Psoas muscle (tissue), 8 donors: ENCODE measurements at places on chromosomes 16 and 17.

- no peak for DNase-seq
Measured at GRCh38 chr16:68492543-68493411, 44.5 kb upstream of the SMPD3 start.

GRCh38 chr17:48484256-48484655 lies 46.6 kb downstream of the HOXB1 start:
- DNase-seq = no peak

DNA sequence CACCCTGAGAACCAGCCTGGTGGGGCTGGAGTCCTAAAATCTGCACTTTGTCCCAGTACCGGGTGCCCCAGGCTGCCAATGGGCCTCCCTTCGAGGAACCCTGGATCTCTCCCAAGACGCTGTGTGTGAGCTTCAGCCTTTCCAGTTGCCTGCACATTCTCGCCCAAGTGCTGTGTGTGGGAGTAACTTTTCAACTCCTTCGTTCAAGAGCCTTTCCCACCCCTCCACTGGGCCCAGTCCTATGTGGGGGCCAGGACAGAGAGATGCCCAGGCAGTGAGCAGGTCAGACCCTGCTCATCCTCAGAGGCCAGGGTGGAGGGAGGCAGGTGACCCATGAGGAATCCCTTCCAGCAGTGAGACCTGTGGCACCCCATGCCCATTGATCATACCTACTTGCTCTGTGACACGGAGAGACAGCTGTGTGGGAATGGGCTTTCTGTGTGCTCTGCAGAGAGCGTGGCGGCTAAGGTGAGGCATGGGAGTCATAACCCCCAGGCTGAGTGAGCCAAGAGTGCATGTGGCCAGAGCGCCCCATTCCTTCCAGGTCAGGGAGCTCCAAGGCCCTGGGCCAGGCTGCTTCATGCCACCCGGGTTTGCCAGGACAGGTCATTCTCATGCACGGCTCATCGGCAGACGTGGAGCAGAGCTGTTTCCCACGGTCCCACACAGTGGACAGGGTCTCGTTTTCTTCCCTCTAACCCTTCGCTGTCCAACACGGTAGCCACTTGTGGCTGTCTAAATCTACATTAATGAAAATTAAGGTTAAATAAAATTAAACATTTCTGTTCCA lies 154.4 kb downstream of the CLEC16A start:
- DNase-seq = no peak

DNA sequence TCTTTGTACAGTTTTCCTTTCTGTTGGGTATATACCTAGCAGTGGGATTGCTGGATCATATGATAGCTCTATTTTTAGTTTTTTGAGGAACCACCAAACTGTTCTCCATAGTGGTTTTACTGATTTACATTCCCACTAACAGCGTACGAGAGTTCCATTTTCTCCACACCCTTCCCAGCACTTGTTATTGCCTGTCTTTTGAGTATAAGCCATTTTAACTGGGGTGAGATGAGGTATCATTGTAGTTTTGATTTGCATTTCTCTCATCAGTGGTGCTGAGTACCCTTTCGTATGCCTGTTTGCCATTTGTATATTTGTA lies 887 bp upstream of the EVI2B start:
- DNase-seq = no peak

GRCh38 chr16:316741-317464 lies 33.9 kb downstream of the PDIA2 start:
- DNase-seq = no peak

- no peak for DNase-seq
Measured at GRCh38 chr16:27636453-27637240, 86.7 kb downstream of the KATNIP start.

- no peak for DNase-seq
Measured at GRCh38 chr16:22764662-22765327, 49.2 kb upstream of the HS3ST2 start.

DNA sequence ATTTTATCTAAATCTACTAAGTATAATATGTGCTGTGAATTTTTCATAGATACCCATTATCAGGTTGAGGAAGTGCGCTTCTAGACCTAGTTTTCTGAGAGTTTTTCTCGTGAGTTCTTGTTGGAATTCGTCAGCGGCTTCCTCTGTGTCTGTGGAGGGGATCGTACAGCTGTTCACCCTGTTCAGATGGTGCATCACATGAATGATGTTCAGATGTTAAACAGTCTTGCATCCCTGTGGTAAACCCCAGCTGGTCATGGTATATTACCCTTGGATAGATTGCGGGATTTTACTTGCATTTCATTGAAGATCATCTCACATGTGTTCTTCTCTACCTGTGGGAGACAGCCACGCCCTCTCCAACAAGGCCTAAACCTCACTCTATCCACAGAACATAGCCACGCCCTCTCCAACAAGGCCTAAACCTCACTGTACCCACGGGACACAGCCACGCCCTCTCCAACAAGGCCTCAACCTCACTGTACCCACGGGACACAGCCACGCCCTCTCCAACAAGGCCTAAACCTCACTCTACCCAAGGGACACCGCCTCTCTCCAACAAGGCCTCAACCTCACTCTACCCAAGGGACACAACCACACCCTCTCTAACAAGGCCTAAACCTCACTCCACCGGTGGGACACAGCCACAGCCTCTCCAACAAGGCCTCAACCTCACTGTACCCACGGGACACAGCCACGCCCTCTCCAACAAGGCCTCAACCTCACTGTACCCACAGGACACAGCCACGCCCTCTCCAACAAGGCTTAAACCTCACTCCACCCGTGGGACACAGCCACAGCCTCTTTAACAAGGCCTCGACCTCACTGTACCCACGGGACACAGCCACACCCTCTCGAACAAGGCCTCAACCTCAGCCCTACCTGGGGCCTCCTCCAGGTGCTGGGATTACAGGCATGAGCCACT lies 180.2 kb upstream of the CHMP6 start:
- peak; percentile 33 for DNase-seq

DNA sequence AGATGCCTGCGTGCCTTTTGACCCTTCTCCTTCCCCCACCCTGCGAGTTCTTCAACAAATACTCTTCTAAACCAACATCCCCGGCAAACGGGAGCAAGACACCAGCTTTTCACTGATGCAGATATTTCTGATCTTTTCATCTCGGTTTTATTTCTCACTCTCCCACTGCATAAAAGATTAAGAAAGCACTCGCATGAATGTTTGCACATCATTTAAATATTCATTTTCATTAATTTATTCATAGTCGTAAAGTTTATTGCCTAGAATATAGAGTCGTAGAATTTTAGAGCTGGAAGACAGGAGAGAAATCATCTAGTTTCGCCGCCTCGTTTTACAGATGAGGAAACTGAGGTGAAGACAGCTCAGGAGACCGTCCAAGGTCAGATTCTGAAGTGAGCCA lies 488.1 kb downstream of the MAF start:
- DNase-seq = no peak

DNA sequence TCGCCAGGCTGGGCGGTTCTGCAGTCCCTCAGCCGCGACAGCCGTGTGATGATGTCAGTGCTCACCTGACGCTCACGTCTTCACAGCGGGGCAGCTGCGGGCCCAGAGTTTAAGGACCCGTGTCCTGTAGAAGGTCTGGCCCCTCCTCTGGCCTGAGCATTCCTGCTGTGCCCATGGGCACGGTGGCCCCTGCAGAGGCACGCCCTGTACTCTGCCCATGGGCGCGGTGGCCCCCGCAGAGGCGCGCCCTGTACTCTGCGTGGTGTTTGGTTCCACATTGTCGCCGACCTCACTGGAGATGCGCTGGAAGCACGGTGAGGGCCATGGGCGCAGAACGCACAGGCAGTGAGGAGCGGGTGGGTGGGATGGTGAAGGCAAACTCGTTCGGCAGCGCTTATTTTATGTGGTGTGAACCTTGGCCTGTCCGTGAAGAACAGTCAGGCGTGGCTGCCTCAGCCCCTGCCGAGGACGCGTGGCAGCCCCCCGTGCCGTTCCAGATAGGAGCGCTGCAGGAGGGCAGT lies 122.0 kb downstream of the BANP start:
- peak; percentile 32 for DNase-seq

- no peak for DNase-seq
Measured at GRCh38 chr16:8554881-8555280, 35.4 kb downstream of the TMEM114 start.

GRCh38 chr17:63399856-63400255 lies 46.2 kb downstream of the CYB561 start:
- peak; percentile 65 for DNase-seq

DNA sequence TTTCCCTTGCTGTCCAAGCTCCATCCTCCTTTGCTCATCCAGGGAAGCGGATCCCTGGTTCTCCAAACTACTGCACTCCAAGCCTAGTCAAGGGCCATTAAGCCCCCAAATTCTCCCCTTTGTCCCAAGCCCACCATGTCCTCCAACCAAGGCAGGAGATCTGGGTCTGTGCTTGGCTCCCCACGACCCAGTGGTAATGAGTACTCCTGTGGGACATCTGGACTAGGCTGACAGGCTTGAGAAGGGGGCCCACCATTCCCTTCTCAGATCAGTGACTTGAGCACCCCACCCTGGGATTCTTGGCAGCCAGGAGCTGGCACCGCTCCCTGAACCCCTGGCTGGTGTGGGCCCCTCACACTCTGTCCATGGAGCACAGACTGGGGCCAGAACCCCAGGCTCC lies 17.1 kb downstream of the OSBPL7 start:
- no peak for DNase-seq

- DNase-seq = no peak
Measured at GRCh38 chr16:67235816-67236562, 9.1 kb downstream of the TMEM208 start.

DNA sequence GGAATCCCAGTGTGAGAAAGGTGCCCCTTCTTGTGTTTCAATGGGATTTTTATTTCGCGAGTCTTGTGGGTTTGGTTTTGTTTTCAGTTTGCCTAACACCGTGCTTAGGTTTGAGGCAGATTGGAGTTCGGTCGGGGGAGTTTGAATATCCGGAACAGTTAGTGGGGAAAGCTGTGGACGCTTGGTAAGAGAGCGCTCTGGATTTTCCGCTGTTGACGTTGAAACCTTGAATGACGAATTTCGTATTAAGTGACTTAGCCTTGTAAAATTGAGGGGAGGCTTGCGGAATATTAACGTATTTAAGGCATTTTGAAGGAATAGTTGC lies 567 bp downstream of the UBB start:
- DNase-seq = no peak

DNA sequence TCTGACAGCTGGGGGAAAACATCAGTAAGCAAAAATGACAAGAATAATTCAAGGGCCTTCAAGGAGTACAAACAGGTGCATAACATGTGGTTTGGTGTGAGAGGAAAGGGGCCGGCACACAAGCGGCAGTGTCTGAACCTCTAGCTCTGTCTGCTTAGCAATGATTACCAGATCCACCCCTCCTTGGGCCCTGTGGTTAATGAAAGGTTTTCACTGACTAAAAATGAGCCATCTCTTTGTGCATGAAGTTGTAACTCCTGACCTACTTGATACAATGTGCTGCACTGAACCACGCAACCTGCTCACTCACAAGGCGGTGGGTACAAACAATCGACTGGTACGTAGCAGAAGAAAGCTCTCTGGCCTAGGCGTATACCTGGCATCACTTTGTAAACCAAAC lies 15.1 kb downstream of the FAM117A start:
- DNase-seq = no peak

DNA sequence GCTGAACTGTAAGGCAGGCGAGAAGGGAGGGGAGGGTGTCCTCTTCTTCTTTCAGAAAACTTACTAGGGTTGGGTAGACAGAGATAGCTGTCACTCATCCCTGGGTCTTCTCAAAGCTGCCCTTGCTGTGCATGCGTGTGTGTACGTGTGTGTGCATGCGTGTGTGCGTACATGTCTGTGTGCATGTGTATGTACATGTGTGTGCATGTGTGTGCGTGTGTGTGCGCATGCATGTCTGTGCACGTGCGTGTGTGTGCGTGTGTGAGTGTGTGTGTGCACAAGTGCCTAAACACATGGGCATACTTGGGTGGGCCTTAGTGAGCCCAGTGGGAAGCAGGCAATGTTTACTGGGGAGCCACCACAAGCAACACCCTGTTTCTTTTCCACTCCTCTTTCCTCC lies 154.8 kb upstream of the TNRC6C start:
- peak; percentile 10 for DNase-seq

DNA sequence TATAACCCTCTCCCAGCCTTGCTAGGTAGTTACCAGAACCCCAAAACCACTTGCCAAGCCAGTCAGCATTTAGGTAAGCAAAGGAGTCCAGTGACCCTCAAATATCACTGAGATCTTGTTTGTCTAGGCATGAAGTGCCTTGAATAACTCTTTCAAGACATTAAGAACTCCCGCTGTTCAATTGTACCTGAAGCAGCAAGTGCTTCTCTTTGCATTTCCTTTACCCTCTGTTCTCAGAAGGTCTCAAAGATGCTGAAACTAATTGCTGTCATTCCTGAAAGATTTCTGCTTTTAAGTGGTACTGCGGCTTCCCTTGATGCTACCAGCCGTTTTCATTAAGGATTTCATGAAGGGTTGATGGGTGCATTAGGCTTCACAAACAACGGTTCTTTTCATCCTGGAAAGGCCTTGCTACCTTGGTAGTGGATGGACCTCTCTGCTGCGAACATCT lies 142.7 kb downstream of the PITPNC1 start:
- DNase-seq = no peak
